Stimulated activated CD8-positive, alpha-beta memory T cell treated with anti-CD3 and anti-CD28 coated beads, Interleukin-15, amount 100 ng/mL, for 4 hours (primary cell): ENCODE measurements at places on chromosomes 7 and 10.

- DNase-seq = no peak
These were observed 51.4 kb downstream of the JAKMIP3 start for GRCh38 chr10:132117146-132117545.

- DNase-seq = no peak
These were observed 30.1 kb upstream of the POT1 start for GRCh38 chr7:124959676-124960075.

DNA sequence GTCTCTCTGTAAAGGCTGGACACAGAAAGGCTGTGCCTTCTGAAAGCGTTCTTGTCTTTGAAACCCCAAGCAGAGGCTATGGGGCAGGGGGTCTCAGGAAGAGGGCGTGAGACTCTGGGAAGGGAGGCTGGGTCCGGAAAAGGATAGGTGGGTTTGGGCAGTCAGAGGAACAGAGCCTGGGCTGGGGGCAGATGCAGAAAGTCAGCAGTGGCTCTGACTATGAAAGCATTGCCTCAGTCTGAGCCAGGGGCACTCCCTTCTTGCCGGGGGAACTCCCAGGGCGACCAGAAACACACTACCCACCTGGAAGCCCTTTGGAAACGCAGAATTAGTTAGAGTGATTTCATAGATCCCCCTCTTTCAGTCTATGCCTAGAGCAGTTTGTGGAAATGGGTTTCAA is 72.0 kb downstream of the VWA2 start:
- no peak for DNase-seq

DNA sequence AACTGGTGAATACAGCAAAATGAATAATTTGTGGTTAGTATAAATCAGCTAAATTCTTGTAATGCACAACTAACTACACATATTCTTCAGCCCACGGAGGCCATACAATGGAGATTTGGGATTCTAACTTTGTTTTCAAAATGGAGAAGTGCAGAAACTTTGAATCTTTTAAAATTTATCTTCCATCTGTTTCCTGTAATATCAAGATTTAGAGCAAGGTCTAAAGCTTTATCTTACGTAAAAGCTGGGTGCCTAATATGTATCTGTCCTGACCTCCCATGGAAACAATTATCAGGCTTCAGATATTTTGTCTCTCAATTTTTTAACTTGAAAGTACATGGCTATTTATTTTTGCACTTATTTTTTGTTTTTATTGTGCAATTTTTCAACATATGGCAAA is 5.0 kb upstream of the AHR start:
- DNase-seq = no peak

- DNase-seq = no peak
These were observed 193.5 kb upstream of the GPR26 start for GRCh38 chr10:123472606-123473005.

DNA sequence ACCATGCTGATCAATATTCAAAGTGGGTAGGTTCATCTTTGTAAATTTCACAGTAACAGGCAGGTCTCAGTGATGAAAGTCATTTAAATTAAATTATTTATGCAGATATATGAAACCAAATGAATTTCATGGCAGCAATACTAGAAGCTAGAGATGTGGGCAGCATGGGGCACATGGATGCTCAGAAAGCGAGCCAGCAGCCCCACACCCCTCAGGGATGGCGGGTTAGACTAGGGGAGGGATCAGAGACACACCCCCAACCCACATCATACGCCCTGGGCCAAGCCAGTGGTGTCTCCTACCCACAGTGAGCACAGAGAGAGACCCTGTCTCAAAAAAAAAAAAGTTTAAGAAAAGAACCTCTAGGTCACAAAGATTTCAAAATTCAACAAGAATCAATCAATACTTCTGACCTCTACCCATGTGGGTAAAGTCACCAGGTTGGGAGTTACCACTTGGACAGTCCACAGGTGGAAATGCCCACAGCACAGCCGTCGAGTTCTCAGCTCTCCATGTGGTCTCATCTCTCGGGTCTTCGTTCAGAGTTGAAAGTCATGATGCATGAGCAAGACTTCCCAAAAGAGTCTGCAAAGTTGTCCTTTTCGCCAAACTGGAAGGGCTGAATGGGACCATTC is 79.3 kb upstream of the PPP2R2D start:
- no peak for DNase-seq

- no peak for DNase-seq
These were observed 8.2 kb downstream of the RASGEF1A start for GRCh38 chr10:43258562-43259212.

DNA sequence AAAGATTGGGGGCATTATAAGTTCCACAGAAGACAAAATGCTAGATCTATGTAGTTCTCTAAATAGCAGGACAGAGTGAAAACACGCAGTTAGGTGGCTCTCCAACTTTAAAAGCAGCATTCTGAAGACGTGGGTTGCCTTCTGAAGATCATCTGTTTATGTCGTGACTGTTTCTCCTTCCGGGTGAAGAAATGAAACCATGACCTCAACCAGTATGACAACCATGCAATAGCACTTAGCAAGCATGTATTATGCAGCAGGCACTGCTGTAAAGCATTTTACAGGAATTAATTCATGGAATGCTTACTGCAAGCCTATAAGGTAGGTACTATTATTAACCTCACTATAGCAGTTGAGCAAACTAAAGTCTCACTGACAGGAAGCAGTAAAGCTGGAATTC is 125.2 kb downstream of the SLC25A13 start:
- no peak for DNase-seq

- no peak for DNase-seq
These were observed 11.4 kb downstream of the ICA1 start for GRCh38 chr7:8250547-8250946.

DNA sequence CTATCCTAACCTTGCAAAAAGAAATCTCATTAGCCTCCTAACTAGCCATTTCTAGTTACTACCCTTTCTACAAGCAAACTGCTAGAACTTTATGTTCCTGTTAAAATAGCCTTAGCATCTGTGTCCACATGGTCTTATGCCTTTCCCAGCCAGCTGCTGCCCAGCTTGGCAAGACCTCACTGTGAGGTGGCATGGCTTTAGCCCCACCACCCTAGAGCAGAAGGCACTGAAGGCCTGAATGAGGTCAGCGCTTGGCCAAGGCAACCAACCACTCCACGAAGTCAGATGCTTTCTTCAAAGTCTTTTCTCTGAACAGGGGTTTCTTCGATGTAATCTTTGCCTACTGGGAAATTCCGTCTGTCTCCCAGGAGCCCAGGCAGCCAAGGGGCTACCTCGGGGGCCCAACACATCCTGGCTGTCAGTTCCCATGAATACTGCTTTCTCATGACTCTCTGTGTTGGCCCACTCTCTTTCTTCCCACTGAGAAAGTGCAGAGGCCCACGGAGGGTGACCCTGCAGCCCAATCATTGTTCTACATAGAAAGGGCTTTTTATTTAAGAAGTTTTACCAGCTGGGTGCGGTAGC is 41.6 kb downstream of the POLR3A start:
- DNase-seq = no peak

DNA sequence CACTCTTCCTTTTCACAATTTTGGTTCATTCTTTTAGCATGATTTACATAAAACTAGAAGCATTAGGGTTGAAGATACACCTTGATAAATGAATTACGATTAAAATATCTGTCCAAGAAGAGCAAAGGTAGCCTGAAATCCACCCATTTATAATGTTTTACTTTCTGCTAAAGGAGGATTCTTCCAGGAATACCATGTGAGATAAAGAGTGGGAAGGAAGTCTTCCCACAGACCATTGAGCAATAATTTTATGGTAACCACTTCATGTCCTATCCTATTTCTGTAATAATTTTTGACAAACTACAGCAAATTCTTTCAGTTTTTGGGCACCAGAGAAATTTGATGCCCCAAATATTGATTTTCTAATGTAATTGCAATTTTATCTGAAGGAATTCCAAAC is 150.6 kb upstream of the STEAP4 start:
- no peak for DNase-seq

GRCh38 chr7:132102391-132102790 is 473.9 kb downstream of the PLXNA4 start:
- no peak for DNase-seq

GRCh38 chr7:70776627-70777101 is 355.3 kb upstream of the GALNT17 start:
- DNase-seq = no peak

GRCh38 chr10:124741281-124741921 is 2.8 kb downstream of the FAM53B start:
- no peak for DNase-seq

DNA sequence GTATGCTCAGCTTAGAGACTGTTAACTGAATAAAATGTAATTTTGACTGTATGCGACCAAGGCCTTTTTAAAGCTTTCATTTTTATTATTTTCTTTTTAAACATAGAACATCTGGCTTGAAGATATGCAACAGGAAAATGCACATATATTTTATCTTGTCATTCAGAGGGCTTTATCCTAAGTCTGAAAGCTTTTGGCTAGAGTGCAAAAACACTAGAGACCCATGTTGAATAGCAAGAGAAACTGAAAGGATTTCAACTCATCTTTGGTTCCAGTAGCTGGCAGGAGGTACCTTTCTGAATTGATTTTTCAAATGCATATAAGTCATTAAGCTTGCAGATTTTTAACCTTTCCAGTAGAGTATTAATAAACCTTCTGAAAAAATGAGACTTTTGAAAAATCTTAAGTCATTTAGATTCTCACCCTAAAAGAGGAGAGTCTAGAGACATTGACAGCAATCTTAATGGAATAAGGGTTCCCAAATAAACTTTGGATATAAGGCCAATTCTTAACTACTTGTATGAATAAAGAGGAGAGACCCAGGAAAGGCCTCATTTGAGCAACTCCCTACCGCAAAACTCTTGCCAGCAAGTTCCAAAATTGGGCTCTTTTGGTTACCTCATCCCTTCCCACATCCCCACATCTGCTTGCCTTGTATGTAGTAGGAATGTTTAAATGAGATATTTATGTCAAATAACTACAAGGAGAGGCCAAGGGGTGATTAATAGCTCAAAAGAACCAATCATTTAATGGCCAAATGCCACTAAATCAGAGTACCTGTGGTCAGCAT is 454.4 kb downstream of the HTR7 start:
- no peak for DNase-seq
